ENCODE measurements at places on chromosomes 6 and 20.

DNA sequence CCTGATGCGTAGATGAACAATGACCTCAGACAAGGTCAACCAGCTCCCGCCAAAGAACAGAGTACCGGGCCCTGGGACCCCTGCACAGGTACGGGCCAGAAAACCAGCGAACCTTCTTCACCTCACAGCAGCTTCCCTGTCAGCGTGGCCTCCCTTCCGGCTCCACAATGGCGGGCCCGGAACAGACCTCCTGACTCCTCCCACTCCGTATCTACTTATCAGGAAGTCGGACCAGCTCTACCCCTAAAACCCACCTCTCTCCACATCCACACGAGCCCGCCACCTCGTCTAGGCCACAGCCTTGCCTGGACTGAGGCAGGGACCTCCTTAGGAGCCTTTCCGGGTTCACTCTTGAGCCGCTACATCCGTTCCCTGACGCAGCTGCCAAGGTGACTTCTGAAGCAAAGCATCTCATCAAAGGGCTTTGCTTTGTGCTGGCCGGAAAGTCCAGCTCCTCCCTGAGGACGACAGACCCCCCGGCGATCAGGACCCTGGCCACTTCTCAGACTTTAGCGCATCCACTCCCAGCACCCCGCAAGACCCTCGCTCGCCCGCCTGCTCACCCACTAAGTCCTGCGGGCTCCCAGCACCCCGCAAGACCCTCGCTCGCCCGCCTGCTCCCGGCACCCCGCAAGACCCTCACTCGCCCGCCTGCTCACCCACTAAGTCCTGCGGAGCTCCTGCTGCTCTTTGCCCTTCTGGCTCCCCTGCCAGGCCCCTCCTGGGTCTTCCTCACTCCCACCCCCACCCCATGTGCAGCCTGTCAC lies 308.3 kb upstream of the FOXQ1 start:
- no peak overlapping the region for H3K4me3 ChIP-seq
- no peaks in the 10 kb centered on the region for H3K36me3 ChIP-seq
- DNase-seq = no peak
- no peaks in the 10 kb centered on the region for H3K27me3 ChIP-seq
- H3K27ac ChIP-seq = no peak overlapping the region

DNA sequence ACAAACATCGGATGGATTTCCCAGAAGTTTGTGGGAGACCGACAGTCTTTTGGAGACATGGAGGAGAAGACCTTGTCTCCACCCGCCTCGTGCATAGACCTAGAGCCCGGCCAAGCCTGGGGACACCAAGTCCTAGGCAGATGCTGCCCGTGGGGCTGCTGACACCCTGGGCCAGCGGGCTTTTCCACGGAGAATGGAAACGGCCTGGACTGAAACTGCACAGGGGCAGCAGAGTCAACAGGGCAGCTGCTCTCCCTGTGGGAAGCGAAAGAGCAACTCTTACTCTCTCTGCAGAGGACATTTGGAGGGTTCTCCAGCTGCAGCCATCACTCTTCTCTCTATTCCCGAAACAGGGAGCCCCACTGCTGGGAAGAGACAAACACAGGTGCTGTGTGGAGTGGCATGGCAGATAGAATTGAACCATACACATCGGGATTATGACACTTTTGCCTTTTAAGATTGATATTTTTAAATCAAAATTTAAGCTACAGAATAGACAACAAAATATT lies 401.2 kb downstream of the THBS2 start:
- H3K4me3 ChIP-seq = no peak overlapping the region
- DNase-seq = no peak
- no peaks in the 10 kb centered on the region for H3K36me3 ChIP-seq
- H3K4me1 ChIP-seq = peaks cover 9% of the 10 kb centered on the region

DNA sequence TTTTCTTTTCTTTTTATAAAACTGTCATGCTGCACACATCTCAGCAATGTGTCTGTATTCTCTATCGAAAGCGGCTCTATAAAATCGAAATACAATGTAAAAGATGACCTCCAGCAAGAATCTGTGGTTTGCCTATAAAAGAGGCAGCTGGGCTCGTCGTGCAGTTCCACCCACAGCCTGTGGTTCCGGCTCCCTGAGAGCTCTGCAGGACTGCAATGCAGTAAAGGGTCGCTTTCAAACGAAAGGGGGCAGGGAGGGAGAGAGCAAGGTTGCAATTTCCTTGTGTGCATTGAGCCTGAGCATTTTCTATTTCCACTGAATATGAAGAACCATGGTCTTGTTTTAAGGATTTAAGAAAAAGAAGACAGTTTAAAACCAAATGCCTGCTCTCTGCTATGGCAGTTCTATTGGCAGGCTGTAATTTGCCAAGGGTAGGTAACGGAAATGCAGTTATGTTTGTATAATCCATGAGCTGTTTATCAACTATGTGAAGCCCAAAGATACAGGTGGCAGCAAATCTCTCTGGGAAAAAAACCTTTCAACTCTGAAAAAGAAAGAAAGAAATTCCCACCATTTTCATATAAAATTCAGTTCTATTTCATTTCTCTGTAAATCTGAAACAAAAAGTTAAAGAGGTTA lies 236.5 kb downstream of the HACE1 start:
- no peak overlapping the region for H3K4me3 ChIP-seq
- no peaks in the 10 kb centered on the region for H3K4me1 ChIP-seq
- H3K36me3 ChIP-seq = no peaks in the 10 kb centered on the region
- H3K27me3 ChIP-seq = no peaks in the 10 kb centered on the region

DNA sequence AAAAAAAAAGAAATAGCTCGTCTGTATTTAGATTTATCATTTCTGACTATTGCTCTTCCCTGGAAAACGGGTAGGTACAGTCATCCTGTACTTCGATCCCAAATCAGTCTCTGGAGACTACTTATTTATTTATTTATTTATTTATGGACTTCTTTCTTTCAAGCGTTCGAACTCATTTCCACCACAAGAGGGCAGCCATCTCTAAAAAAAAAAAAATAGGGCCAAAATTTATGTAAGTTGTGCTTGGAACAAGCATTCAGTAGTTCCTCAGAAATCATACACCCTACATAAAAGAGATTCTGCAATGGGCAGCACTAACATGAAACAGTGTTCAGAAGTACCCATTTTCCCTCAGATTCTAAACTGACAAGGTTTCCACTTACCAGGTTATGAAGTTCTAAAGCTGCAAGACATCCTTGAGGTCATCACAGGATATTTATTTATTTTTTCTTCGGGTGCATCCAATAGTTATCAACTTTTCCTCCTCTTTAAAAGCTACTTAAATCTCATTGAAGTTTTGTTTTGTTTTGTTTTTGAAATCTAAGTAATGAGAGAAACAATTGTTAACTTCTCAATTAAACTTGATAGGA lies 1.9 kb upstream of the BMP2 start:
- H3K27ac ChIP-seq = no peak overlapping the region
- H3K27me3 ChIP-seq = peaks cover 25% of the 10 kb centered on the region
- no peak for DNase-seq
- no peak overlapping the region for H3K4me3 ChIP-seq

DNA sequence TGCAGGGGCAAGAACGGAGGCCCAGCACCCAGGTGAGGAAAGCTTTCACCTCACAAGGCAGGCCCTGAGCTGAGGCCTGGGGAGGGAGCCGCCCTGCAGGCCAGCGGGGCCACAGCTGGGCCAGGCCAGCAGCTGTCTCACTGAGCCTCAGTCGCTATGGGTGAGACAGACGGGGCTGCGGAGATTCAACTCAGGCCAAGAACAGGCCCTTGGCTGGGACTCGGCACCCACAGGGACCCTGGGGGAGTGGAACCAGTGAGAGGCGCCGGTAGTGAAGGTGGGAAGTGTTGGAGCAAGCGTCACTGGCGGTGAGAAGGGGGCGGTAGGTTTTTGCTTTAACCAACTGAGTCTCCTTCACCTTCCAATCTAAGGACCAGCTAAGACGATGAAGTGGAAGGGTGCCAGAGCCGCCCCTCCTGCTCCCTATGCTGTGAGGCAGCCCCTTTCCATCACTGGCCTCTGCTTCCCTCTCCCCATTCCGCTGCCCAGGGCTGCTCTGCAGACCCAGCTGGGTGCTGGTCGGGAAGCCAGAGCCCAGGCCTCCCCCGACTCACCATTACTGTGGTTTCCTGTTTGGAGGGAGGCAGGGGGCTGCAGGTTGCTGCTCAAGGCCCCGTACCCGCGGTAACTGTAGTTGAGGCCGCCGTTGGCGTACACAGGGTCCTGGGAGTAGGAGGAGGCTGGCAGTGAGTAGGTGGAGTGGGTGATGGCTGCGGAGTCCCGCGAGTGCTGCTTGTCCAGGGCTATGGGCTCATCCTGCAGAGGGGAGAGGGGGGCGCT lies 93.7 kb downstream of the ASXL1 start:
- H3K36me3 ChIP-seq = peaks cover 89% of the 10 kb centered on the region
- H3K27ac ChIP-seq = no peak overlapping the region
- no peak overlapping the region for H3K4me3 ChIP-seq
- no peaks in the 10 kb centered on the region for H3K4me1 ChIP-seq
- no peaks in the 10 kb centered on the region for H3K27me3 ChIP-seq

DNA sequence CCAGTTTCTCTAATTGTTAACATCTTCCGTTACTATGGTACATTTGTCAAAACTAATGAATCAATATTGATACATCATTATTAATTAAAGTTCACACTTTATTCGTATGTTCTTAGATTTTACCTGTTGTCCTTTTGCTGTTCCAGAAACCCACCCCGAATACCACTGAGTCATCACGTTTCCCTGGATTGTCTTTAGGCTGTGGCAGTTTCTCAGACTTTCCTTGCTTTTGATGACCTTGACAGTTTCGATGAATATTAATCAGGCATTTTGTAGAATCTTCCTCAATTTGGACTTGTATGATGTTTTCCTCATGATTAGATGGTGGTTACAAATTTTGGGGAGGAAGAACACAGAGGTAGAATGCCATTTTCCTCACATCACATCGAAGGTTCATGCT lies 39.1 kb upstream of the AIG1 start:
- H3K27me3 ChIP-seq = no peaks in the 10 kb centered on the region
- no peaks in the 10 kb centered on the region for H3K4me1 ChIP-seq
- no peak overlapping the region for H3K4me3 ChIP-seq
- H3K27ac ChIP-seq = no peak overlapping the region
- no peaks in the 10 kb centered on the region for H3K36me3 ChIP-seq
- DNase-seq = no peak

GRCh38 chr6:38549180-38549579 lies 90.5 kb downstream of the BTBD9 start:
- no peak for DNase-seq
- no peak overlapping the region for H3K4me3 ChIP-seq
- no peaks in the 10 kb centered on the region for H3K27me3 ChIP-seq
- no peaks in the 10 kb centered on the region for H3K4me1 ChIP-seq
- no peaks in the 10 kb centered on the region for H3K36me3 ChIP-seq

DNA sequence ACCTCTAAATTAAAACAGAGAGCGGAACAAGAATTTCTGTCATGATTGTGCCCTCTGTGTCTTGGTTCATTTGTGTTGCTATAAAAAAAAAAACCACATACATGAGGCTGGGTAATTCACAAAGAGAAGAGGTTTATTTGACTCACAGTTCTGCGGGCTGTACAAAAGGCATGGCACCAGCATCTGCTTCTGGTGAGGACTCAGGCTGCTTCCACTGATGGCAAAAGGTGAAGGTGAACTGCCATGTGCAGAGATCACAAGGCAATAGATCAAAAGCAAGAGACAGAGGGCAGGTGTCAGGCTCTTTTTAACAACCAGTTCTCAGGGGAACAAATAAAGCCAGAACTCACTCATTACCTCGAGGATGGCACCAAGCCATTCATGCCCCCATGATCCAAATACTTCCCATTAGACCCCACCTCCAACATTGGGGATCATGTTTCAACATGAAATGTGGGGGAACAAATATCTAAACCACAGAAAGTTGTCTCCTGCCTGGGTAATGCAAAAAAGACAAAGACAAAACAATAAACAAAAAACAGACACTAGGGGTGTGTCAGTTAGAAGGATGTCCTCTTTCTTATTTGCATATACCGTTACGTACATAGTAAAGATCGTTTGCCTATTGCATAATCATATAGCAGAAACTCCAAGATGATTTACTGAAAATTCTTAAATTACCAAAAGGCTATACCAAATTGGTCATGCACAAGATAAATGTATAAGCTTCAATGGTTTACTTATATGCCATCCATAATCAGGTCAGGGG lies 17.0 kb downstream of the SERPINB9 start:
- peaks cover 11% of the 10 kb centered on the region for H3K4me1 ChIP-seq
- DNase-seq = no peak
- no peaks in the 10 kb centered on the region for H3K27me3 ChIP-seq
- H3K36me3 ChIP-seq = peaks cover 30% of the 10 kb centered on the region
- peak overlapping the region; percentile 2 for H3K27ac ChIP-seq

DNA sequence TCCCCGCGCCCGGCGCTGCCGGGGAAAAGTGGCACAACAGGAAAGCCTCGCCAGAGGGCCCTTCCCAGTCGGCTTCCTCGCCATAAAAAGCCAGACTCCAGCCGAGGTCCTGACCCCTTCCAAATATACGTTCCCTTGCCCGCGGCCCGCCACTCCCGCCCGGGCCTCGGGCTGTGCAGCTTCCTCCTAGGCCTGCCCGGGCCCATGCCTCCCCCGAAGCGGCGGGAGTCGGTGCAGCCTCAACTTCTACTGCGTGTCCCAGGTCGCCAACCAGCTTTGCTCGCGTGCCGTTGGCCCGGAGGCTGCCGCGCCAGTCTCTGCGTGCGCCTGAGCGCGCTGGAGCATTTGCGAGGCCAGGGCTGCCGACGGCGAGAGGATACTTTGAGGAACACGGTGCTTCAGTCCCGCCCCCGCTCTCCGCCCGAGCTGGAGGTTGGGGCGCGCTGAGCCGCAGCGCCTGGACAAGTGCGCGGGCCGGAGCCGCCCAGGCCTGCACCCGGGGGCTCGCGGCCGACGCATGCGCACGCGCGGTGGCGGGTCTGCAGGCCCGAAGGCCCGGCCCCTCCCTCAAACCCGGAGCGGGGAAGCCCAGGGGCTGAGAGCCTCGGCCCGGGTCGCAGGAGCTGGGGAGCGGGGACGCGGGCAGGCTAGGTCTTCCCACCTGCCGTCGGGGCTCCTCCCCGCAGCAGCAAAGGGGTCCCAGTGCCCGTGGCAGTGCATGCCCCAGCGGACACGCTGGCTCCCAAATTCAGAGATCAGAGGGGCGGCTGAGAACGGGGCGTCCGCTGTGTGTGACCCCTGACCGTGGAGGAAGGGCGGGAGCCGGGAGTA lies 10.2 kb downstream of the FOXC1 start:
- no peaks in the 10 kb centered on the region for H3K36me3 ChIP-seq
- no peak for DNase-seq
- peaks cover 57% of the 10 kb centered on the region for H3K27me3 ChIP-seq
- no peak overlapping the region for H3K27ac ChIP-seq
- no peak overlapping the region for H3K4me3 ChIP-seq
- H3K4me1 ChIP-seq = peaks cover 17% of the 10 kb centered on the region

- H3K27ac ChIP-seq = no peak overlapping the region
- no peak overlapping the region for H3K4me3 ChIP-seq
- H3K4me1 ChIP-seq = no peaks in the 10 kb centered on the region
- DNase-seq = no peak
- no peaks in the 10 kb centered on the region for H3K27me3 ChIP-seq
- peaks cover 50% of the 10 kb centered on the region for H3K36me3 ChIP-seq
Observed at GRCh38 chr6:144776031-144776819, 491.1 kb downstream of the UTRN start.

DNA sequence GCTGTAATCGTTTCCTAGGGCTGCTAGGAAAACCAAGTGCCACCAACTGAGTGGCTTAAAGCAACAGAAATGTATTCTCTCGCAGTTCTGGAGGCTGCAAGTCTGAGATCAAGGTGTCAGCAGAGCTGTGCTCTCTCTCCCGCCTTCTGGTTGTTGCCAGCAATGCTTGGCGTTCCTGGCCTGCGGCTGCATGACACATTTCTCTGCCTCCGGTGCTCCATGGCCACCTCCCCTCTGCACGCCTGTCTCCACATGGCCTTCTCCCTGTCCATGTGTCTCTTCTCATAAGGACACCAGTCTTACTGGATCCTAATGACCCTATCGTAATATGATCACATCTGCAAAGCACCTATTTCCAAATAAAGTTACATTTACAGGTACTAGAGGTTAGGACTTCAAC lies 91.7 kb upstream of the AKAP12 start:
- H3K36me3 ChIP-seq = no peaks in the 10 kb centered on the region
- no peaks in the 10 kb centered on the region for H3K4me1 ChIP-seq
- H3K27ac ChIP-seq = no peak overlapping the region
- H3K4me3 ChIP-seq = no peak overlapping the region
- DNase-seq = no peak
- no peaks in the 10 kb centered on the region for H3K27me3 ChIP-seq
